ENCODE measurements at places on chromosomes 12 and 14.

DNA sequence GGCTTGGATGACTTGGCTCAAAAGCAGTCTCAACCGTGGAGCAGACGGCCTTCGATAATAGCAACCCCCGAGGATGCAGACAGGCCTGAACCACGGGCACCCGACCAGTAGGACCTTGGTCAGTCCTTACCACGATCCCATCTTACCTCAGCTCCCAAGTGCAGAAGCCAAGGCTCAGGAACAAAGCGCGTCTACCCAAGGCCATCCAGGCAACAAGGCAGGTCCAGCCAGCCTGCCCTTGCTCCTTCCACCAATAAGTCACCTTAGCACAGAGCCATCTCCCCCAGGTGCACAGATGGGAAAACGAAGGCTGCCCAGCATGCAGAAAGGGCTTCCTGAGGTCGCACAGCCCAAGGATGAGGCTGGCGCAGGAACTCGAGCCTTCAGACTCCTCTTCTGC is 77.3 kb downstream of the BCL11B start:
- DNase-seq, result no peak

- DNase-seq, result no peak
Measured at GRCh38 chr12:9064815-9065606, 50.7 kb downstream of the A2M start.

DNA sequence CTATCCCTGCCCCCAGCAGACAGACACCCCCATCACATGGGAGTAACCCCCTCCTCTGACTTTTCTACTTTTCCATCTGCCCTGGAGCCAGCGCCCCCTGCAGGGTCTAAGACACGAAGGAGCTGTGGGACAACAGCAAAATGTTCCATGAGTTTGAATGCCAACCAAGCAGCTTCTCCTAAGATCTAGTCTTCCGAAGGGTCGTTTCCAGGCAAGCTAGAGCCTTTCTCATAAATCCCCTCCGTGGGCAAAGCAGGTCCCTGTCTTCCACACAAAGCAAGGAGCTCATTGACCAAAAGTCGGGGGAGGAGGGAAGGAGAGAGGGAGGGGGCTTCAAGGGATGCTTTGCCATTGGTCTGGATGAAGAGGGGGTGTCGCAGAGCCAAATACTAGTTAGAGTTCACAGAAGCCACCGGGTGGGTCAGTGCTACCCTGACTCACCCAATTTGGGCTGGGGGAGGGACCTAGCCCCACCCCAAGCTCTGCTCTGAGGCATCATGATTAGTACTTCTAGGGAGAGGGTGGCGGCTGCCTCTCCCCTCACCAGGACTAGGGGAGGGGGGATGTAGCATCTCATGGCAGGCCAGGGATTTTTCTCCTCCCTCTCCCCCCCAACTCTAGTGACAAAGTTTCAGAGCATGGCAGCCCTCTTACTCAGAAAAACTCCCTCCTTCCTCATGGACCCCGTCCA is 1.6 kb downstream of the MSI1 start:
- no peak for DNase-seq

GRCh38 chr12:23528316-23528715 is 421.2 kb downstream of the SOX5 start:
- DNase-seq, result no peak

DNA sequence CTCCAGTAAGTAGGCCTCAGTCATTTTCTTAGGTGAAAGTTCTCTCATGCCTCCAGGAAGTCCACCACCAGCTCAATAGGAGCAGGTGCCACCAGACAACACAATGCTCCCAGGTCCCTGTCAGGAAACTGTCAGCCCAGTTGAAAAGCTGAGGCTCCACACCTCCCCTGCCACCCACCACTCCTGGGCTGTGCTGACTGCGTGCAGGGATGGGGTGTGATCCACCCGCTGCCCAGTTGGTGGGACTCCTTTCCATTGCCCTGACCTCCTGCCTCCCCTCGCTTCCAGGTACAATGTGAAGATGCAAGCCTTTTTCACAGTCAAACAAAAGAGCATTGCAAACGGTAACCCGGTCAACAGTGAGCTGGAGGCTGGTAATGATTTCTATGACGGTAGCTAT is 64.8 kb upstream of the RIN3 start:
- DNase-seq, result no peak

Measured in activated T-cell treated with anti-CD3 and anti-CD28 coated beads for 4 hours (primary cell).